CD4-positive, alpha-beta T cell treated with Interleukin-6 for 4 hours (primary cell): ENCODE measurements at places on chromosomes 16 and 17.

DNA sequence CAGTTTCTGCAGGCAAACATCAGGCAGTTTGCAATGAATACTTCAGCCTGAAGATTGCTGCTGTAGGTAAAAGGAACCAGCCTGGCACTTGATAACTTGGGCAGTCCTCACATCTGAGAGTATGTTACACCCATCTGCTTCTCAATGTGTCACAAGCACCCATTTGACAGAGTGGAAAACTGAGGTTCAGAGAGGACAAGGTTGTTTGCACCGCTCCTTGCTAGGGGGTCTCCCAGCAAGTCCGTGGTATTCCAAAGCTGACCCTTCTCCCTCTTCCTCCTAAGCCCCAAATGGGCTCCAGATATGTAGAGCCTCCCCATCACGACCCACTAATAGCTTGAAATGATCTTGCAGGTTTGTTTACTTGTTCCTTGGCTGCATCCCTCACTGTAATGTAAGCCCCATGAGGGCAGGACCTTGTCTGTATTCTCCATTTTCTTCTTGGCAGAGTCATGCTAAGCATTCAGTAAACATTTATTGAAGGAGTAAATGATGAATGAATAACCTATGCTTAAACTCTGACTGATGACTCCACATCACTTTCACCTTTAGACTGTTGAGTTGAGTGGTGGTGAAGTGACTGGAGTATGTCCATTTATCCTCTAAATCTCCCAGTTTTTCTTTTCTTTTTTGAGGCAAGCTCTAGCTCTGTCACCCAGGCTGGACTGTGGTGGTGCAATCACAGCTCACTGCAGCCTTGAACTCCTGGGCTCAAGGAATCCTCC is 26.4 kb downstream of the HNF1B start:
- DNase-seq = no peak

DNA sequence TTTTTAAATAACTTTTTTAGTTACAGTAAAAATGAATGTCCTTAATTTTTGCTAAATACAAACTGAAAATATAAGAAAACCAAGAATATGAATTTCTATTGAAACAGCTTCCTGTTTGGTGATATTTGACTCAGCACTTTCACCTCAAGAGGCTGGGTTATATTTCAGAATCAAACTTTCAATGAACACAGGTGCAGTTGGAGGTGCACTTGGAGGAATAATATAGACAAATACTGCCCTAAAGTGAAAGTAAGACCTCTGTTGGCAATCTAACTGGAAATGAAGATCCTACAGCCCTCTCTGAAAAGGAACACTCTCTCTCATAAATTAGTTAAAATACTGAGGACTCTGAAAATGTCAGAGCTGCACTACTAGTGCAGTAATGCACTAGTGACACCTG is 106.2 kb downstream of the BRIP1 start:
- no peak for DNase-seq

DNA sequence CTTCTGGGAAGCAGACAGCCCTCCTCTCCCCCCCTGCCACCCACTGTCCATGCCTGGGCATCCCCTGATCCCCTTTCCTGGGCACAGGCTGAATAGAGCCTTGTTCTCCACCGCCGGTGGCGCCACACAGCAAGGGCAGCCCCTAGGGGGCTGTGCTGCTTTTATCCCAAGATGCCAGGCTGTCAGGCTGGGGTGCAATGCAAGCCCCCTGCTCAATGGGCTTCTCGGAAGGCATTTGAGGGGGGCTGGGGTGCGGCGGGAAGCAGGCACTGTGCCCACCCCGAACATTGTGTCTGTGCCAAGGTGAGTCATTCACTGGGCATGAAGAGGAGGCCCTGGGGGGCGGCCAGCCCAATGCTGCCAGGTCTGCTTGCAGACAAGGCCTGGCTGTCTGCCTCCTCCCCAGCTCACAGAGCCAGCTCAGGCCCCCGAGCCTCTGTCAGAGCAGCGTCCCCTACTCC is 1.5 kb upstream of the GFAP start:
- no peak for DNase-seq

DNA sequence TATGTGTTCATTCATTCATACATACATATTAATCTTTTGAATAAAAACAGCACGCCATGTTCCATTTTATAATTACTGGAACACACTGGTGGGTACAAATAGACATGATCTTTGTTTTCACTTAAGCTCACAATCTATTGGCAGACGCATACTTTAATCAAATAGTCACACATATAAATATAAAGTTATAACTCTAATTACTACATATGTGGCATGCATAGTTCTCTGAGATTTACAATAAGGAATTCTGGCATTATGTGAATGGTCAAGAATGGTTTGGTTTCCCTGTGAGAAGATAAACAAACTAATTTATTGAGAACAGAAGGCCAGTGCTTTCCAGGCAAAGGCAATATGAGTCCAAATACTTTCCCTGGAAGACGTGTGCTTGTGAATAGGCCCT is 576.2 kb downstream of the CDH8 start:
- DNase-seq = no peak

DNA sequence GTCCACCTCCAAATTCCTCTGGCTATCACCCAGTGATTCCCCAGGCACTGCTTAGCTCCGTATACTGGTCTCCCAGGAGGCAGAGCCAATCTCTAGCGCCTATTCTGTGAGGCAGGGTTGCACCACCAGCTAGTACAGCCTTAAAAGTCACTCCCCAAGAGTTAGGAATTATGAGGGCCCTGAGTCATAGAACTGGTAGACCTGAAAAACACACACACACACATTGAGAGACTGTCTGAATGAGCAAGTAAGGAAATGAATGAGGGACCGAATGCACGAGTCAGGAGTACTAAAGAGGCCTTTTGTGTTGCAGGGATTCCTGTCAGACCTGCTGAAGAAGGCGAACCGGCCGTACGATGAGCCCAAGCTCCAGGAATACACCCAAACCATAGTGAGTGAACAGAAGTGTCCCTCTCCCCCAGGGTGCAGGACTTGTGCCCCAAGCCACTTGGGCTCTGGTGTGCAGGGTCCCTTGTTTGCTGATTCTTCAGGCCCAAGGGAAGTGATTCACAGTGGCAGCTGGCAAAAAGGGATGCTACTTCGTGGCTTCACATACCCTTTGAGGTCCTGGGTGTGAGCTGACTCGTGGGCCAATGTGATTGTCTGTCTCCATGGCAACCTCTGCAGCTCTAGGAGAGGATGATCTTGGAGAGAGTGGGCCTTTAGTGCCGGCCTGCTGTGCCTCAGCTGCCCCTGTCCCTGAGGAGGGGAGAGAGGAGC is 24.7 kb downstream of the CALB2 start:
- DNase-seq = no peak

GRCh38 chr16:84535408-84535807 is 30.9 kb upstream of the MEAK7 start:
- DNase-seq = no peak

DNA sequence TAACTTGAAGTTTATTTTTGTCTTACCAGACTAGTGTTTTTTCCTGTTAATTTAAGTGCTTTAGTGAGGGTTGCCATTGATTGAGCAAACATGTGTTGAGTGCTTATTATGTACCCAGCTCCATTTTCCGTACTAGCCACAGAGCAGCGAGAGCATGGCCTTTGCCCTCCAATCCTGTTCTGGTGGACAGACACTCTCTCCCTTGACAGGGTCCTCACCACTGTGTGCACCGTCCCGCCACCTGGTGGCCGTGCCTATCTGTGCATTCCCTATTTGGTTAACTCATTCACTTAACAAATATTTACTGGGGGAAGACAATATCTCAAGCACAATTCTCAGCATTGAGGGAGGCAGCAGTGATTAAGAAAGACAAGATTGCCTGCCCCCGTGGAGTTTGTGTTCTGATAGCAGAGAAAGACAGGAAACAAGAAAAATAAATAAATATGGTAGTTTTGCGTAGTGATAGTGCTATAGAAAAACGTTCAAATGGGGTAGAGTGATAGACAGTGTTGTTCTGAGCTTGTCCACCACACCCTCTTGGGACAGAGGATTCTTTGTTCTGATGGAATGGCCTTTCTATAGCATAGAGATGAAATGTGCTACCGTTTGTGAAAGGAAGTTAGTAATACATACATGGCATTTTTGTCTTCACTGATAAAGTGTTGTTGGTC is 13.0 kb downstream of the CDH13 start:
- peak; percentile 62 for DNase-seq

- no peak for DNase-seq
These were observed 22.8 kb downstream of the ZNF423 start for GRCh38 chr16:49833085-49833484.

DNA sequence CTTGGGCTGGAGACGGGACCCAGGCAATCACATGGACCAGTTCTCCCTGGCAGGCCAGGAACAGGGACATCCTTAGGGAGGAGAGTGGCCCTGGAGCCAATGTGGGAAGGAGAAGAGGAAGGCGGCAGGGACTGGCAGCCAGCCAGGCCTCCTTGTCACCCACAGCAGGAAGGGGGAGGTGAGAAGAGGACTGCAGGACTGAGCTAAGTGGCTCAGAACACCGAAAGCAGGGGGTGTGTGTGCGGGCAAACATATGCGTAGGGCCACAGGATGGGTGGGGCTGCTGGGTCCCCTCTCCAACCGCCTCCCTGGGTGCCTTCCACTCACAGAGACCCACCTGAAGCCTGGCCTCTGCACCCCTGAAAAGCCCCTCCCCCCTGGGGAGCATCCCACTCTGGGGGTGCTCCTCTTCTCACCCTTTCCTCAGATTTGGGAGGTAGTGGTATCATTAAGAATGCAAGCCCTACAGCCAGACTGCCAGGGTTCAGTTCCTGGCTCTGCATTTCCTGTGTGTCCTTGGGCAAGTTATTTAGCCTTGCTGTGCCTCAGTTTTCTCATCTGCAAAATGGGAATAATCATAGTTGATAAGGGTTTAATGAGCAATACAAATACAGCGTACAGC is 8.1 kb downstream of the PNMT start:
- peak; percentile 65 for DNase-seq

- no peak for DNase-seq
These were observed 175.7 kb downstream of the RGS9 start for GRCh38 chr17:65312718-65313377.

DNA sequence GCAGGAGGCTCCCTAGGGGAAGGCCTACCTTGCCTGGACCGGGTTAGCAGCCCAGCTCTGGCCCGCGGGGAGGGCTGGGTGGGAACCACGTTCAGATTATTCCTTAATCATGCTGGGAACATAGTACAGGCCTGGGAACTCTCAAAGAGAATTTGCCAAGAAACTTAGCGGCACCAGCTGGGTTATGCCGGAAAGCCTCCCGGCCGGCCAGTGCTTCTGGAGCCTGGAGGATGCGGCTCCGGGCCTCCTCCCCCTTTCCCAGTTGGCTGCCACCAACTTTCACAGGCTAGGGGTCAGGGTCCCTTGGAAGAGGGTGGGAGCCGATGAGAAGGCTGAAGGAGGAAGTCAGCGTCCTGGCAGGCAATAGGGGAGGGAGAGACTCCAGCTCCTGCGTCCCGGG is 10.8 kb downstream of the NGFR start:
- DNase-seq = no peak

DNA sequence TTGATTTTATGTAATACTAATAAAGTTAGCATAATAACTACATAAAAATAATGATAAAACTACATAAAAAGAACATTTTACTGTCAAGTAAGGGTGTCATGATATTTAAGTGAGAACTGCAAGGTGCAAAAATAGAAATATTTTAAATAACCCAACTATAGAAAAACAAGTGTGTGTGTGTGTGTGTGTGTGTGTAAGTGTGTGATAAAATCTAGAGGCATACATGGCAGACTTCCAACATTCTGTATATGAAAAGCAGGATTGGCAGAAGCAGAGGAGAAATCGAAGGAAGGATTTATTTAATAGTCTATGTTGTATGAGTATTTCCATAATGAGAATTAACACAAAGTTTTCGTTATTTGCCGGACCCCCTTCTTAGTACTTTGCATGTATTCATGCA is 334.1 kb downstream of the KCNJ2 start:
- DNase-seq = no peak

GRCh38 chr17:6843241-6843880 is 11.8 kb upstream of the TEKT1 start:
- no peak for DNase-seq

DNA sequence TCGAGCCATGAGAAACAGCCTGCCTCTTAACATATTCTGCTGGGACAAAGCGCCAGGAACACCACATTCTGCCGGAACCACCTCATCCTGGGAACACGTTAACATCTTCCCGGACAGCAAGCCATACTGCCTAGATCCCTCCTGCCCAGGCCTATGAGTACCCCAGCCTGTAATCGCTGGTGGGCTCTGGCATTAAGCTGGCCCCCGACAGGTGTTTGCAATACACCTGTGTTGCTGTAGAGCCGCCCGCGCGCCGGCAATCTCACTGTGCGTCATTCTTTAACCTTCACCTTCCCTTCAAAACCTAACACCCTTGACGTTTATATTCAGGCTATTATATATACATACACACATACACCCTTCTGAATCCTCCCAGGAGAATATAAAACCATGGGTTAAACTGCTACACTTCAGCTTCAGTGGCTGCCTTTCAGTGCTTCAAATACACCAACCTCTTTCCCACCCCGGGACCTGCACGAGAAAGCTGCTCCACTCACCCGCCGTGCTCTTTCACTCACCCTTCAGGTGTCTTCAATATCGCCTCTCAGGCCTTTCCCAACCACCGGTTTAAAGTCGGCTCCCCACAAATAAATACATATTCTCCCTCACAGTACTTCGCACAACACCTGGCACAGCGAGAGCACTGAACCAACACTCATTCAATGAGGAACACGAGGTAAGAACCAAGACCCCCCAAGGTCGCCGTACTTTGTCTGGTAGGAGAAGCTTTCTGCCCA is 1.0 kb upstream of the ENDOV start:
- no peak for DNase-seq

DNA sequence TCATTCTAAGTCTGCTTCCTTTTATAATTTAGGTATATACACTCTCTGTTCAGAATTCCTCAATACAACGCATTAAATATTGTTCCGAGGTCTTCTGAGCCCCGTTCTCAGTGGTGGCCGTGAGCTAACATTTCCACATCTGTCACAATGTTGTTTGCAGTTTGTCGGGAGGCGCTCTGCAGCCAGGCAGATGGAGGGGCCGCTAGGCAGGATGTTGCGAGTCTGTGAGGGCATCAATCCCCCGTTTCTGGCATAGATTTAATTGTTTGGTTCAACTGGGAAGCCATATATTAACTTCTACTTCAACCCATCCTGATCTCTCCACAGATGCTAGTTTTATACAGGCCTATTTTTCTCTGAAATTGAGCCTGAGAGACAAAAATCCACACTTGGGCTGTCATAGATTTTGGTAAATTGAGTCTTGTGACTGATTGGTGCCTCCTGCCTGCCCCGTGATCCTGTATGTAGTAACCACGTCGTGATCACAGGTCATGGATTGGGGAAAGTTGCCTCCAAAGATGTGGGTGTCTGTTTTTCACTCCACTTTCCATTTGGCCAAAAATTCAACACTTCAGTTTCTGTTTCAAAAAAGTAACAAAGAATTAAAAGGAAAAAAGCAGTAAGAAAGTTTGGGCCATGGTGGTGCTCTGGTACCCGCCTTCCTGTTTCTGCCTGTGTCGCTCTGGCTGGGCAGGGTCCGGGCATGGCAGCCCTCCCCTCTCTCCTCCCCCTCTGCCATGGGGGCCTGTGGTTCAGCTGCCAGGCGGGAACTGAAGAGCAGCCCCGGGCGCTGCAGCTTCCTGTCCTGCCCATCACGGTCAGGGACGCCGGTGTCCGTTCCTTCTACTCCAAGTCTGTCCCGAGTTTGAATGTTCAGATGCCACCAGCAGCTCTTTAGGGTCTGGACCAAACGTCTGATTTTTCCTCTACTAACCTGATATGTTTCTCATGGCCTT is 41.5 kb downstream of the RPTOR start:
- DNase-seq = no peak

- DNase-seq = no peak
These were observed 142.4 kb upstream of the SOX9 start for GRCh38 chr17:71978435-71978834.

GRCh38 chr17:17492571-17492970 is 3.6 kb downstream of the RASD1 start:
- no peak for DNase-seq

- no peak for DNase-seq
These were observed at the start of gene PMP22 for GRCh38 chr17:15265131-15265530. Gene PMP22 (minus strand): TSS chr17:15265326. CDS start chr17:15260727, 4,599 bp downstream.
